ENCODE measurements at places on chromosomes 4 and X.

DNA sequence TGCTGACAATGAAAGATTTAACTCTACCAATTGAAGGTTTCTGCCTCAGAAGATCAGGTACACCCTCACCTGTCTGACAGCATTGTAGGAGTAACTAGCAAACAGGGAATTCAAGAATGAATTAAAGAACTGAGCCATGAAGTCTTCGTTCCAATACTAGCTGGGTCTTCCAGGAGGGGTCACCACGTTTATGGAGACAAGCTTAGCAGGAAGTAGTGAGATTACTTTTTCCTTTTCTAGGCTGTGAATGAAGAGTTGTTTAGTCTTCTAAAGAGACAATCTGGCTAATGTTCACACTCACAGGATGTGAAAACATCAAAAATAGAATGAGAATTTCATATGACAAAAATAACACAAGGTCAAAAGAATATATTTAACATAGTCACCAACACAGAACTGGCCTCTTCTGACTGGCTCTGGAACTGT lies 54.9 kb downstream of the REELD1 start:
- DNase-seq: no peak

GRCh38 chrX:54473993-54474859 lies 21.8 kb downstream of the FGD1 start:
- no peak for DNase-seq

DNA sequence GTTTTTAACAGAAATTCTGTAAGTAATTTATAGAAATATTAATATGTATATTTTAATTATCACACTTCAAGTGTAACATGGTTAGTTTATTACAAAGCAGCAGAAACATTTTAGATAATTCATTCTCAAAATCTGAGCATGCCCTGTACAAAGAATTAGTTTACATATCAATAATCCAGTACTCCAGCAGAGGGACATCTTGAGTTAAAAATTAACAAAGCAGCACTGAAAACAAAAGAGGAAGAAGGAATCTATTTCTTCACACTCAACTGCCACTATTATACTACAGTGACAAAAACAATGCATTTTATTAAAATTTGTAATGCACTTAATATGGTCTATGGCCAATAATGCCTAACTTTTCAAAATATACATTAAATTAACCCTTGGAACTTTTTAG lies 179.1 kb upstream of the KLHL4 start:
- no peak for DNase-seq

DNA sequence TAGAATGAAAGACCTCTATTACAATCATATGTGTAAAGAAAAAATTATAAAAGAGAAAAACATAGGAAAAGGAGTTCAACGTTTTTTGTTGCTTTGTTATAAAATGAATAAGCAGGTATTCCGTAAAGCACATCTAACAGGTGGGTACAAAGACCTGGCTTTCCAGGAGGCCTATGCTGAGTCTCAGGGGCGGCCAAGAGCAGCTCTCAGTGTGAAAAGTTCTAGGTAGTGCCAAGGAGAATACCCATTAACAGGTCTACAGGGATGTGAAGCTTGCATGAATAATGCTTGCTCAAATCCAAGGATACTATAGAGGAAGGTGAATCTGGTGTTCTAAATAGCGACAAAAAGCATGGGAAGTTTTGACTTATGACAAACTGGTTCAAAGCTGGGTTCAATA lies 944.4 kb downstream of the PDHA2 start:
- DNase-seq: no peak

- DNase-seq: no peak
These were observed 11.5 kb downstream of the XIAP start for GRCh38 chrX:123871309-123871708.

DNA sequence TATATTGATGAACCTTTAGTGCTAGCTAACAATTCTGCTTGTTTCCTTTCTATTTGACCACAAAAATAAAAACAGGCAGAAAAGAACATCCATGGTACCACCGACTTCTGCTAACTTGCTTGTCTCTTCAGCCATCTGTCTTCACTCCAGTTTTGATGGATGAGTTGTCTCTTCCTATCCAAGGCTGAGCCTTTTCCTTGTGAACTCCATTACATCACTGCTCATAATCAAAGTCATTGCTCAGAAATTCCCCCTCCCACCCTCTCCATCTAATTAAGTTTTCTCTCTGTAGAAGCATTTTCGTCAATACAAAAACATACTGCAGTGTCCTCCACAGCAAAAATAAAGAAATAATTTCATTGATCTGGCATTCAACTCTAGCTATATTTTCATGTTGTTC lies 184.4 kb downstream of the SPCS3 start:
- no peak for DNase-seq

DNA sequence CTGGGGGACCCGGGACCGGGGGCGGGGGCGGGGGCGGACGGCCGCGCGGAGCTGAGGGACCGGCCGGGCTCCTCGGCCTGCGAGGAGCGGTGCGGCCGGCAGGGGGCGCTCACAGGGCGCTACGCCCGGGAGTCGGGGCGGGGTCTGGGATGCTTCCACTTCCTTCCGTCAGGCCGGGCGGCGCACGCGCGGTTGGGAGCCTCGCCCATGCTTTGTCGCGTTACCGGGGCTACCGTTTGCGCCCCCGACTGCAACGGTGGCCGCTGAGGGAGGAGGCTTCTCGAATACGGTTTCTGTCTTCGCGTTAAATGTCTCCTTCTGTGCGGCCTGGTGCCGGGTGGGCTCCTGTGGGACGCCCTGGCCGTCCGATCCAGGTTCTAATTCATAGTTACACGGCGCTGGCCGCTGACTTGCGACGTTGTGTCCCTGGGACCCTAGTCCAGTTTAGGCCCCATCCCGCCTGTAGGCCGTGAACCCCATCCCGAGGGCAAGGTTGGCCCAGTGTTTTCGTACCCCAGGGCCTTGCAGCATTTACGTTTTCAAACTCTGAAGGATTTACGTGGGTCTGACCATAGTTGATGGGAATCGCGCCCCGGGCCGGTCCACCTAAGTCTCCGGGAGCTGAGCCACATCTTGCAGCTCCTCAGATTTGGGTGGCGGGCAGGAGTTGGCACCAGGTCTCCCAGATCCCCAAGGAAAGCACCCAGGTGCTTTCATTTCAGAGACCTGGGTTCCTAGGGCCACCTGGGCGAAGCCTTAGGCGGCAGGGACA lies 549 bp downstream of the MSL3 start:
- peak; percentile 88 for DNase-seq

DNA sequence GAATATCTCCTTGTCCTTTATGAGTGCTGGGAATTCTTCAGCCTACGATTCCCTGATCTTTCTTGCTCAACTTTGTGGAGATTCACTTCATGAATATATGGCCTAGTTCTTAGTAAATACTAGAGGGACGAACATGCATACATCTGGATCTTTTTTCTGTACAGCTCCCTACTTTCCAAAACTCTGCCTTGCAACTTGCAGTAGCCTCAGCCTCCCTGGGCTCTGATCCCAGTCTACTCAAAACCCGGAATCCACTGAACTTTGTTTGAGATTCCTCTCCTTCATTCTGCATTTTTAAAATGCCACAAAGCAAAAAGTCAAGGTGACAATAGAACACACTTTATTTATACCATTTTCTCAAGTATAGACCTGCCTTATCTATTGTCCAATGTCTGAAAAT lies 50.0 kb upstream of the PCDH7 start:
- DNase-seq: no peak

- DNase-seq: no peak
These were observed 1396.6 kb upstream of the PABPC4L start for GRCh38 chr4:135598151-135598550.

DNA sequence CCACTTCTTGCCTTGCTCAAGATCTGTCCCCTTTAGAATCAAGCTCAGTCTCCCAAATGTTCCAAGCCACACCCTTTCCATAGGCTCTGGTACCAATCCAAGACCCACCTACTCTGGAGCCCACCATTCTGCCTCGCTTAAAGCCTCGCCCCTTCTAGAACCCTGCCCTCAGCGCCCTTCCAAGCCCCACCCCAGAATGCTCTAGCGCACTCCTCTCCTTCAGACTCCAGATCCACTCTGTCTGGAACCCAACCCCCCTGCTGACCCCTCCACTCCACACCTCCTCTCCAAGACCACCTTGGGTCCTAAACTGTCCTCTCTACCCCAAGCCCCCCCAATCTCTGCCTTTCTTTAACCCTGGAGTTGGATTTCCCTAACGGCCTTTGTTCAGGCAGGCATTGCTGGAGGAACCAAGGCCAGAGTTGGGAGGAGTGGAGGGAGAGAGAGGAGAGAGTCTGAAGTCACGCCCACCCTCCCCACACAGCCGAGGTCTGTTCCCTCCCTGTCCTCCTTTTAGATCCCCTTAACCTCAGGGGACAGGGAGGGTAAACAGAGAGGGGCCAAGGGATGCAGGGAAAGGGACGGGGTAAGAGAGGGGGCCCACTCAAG lies 2.4 kb upstream of the PRICKLE3 start:
- no peak for DNase-seq

- no peak for DNase-seq
These were observed 231.3 kb upstream of the CXXC4 start for GRCh38 chr4:104726002-104726401.

- DNase-seq: no peak
These were observed 3.7 kb downstream of the HHIP start for GRCh38 chr4:144649646-144650045.

GRCh38 chr4:166277853-166278252 lies 404.8 kb downstream of the TLL1 start:
- no peak for DNase-seq

GRCh38 chr4:76518241-76518640 lies 83.2 kb downstream of the SHROOM3 start:
- DNase-seq: no peak
